ENCODE measurements at places on chromosomes 2 and 18.

DNA sequence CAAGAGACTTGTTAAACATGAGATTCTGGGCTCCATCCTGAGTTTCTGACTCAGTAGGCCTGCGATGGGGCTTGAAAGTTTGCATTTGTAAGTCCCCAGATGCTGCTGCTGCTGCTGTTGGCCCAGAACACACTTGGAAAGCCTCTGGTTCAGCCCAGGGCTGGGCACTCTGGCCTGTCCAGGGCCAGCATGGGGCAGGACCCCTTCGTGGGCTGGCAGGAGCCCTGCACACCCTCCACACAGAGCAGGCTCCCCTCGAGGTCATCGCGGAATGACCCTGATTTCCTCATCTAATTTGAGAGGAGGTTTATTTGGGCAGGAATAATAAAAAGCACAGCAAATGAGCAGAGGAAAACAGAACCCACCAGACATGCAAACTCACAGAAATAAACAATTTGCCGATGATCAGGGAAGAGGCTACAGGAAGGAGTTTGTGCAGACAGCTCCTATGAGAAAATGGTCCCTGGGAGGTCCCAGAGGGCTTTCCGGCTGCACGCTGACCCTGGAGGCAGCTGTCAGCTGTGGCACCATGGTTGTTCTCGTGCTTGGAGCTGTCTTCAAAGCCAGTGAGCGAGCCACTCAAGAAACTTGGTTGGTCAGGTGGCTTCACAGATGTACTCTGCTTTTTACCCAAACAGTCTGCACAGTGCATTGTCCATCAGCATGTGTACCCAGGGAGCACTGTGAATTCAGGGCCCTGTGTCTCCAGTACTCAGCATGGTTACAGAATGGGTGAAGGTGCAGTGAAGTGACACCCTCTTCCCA, 119.3 kb downstream of the GLI2 start:
- no peak for DNase-seq

- DNase-seq: peak; percentile 74
Measured at GRCh38 chr2:241858206-241859016, at the start of gene PDCD1. Gene PDCD1 (minus strand): TSS chr2:241858894. CDS start chr2:241858838, 56 bp downstream.

GRCh38 chr2:79717364-79718007, 204.6 kb downstream of the CTNNA2 start:
- DNase-seq: no peak

- no peak for DNase-seq
Measured at GRCh38 chr18:48229552-48229981, 179.6 kb downstream of the ZBTB7C start.

DNA sequence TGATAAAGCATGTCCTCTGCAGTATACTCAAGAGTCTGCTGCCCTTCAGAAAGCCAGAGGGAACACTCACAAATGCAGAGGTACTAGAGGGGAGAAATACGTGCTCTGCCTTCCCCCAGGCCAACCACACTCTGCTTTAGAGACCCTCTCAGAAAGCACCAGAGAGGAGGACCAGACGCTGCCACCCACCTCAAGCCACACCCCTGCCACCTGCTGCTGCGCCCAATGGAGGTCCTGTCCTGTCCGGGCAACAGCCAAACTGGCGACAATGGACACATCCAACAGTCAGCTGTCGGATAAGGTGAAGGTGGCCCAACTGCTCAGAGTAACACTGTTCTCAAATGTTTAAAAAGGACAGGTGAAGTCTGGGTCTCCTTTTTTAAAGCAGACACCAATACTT, 44.6 kb downstream of the FAM168B start:
- no peak for DNase-seq
